Naive thymus-derived CD4-positive, alpha-beta T cell (primary cell): ENCODE measurements at places on chromosomes 16 and 17. TPM values are rescaled to one million over a fixed set of nuclear protein-coding genes. Genes with fewer than 3 reads are reported as not detected.

GRCh38 chr17:57451191-57451590, 194.9 kb downstream of the MSI2 start:
- H3K36me3 ChIP-seq = no peaks in the 10 kb centered on the region
- H3K4me1 ChIP-seq = peaks cover 33% of the 10 kb centered on the region
- no peak overlapping the region for H3K27ac ChIP-seq

- H3K27me3 ChIP-seq = no peaks in the 10 kb centered on the region
- H3K4me1 ChIP-seq = no peaks in the 10 kb centered on the region
- no peak overlapping the region for H3K4me3 ChIP-seq
- H3K27ac ChIP-seq = no peak overlapping the region
These were observed 25.3 kb downstream of the NXPH3 start for GRCh38 chr17:49600949-49601348.

DNA sequence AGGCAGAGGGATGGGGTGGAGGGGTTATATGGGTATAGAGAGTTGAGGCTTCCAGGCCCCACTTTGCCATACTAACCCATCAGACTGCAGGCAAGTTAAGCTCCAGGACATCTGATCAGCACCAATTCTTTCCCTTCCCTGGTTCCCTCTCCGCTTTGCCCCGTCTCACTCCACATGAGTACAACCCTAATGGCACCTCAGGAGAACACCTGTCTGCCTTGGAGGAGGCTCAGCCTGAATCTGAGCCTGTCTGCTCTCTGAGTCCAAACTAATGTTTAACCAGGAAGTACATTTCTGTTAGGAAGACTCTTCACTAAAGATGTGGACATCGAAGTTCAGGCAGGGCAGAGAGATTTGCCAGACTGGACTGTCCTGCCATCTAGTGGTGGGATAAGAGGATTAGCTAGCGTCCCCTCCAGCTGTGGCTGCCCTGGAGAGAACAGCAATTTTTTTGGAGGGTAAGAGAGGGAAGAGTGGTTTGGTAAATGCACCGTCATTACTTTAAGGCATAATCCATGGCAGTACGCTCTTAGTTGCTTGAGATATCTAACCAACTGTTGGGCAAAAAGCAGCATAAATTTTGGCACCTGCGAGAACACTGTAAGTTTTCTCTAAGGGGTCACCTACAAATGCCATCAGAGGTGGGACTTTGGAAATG, 29.2 kb upstream of the LRRC75A start:
- no peaks in the 10 kb centered on the region for H3K36me3 ChIP-seq
- H3K4me1 ChIP-seq = no peaks in the 10 kb centered on the region
- no peak overlapping the region for H3K27ac ChIP-seq
- H3K27me3 ChIP-seq = no peaks in the 10 kb centered on the region
- peak; percentile 70 for DNase-seq

The TMED6 gene
- polyA plus RNA-seq = not detected

The MEOX1 gene
- 0.40 TPM for polyA plus RNA-seq

- no peaks in the 10 kb centered on the region for H3K36me3 ChIP-seq
- no peak for DNase-seq
- no peaks in the 10 kb centered on the region for H3K27me3 ChIP-seq
- H3K4me3 ChIP-seq = no peak overlapping the region
- no peaks in the 10 kb centered on the region for H3K4me1 ChIP-seq
These were observed 13.6 kb downstream of the G6PC3 start for GRCh38 chr17:44084131-44084538.

- H3K4me1 ChIP-seq = no peaks in the 10 kb centered on the region
- no peaks in the 10 kb centered on the region for H3K36me3 ChIP-seq
- DNase-seq = no peak
- H3K27ac ChIP-seq = no peak overlapping the region
These were observed 56.2 kb downstream of the RPH3AL start for GRCh38 chr17:296379-296778.

GRCh38 chr17:49521471-49522356, 26.6 kb downstream of the NGFR start:
- H3K36me3 ChIP-seq = no peaks in the 10 kb centered on the region
- H3K27me3 ChIP-seq = no peaks in the 10 kb centered on the region
- no peak overlapping the region for H3K27ac ChIP-seq
- H3K4me3 ChIP-seq = no peak overlapping the region
- no peaks in the 10 kb centered on the region for H3K4me1 ChIP-seq

DNA sequence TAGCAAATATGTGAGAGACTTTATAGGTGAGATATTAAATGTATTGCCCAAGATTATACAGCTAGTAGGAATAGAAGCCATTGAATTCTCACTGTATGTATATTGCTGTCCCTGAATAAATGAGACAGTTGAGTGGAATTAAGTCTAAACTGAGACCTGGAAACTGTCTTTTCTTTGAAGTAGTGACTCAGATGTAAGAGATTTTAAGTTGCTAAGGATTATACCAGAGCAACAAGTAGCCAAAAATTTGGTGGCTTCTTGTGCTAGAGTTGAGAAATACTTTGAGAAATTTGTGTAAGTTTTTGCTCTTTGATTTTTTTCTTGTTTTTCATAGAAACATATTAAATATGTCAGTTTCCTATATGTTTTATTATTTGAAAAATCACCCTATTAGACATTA, 58.7 kb downstream of the TANC2 start:
- no peaks in the 10 kb centered on the region for H3K27me3 ChIP-seq
- H3K36me3 ChIP-seq = no peaks in the 10 kb centered on the region
- H3K27ac ChIP-seq = no peak overlapping the region
- H3K4me1 ChIP-seq = no peaks in the 10 kb centered on the region

DNA sequence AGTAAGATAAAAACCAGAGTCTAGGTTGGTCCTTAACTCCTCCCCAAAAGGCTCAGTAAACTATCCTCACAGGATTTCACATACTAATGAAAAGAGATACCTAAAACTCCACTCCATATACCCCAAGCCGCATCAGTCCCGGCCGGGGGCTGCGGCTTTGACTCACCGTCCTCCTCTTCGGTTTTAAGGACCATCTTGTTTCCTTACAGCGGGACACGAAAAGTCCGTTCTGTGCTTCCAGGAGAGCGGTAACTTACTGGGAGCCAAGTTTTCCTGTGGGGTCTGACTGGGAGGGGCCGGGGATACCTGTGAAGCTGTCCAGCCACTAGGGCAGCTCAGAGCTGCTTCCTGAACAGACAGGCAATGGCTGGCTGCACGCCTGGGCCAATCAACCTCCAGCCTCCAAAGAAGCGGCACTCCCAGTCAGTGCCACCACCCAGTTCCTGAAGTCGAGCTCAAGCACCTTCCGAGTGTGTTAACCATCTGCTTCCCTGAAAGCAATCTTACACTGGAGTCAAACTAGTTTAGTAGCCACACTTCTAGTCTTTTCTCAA, 45.5 kb downstream of the CYTH1 start:
- peak; percentile 81 for DNase-seq
- H3K27me3 ChIP-seq = no peaks in the 10 kb centered on the region
- H3K27ac ChIP-seq = peak overlapping the region; percentile 79
- peaks cover 2% of the 10 kb centered on the region for H3K36me3 ChIP-seq
- H3K4me1 ChIP-seq = peaks cover 80% of the 10 kb centered on the region
- peak overlapping the region; percentile 75 for H3K4me3 ChIP-seq

DNA sequence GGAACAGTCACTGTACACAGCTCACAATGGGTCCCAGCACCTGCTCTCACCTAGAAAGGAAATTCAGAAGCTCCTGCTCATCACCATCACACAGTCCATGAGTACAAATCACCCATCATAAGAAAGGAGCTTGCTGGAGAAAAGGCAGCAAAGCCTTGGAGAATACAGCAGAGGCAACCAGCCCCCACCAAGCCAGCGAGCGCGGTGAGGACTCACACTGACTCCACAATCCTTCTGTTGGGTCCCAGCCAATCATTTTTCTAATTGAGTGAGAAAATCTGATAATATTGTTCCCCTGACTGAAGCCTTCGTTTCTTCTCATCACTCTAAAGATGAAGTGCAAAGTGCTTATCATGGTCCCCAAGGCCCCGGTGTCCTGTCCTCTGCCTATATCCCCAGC, 298.3 kb downstream of the SLC39A11 start:
- no peaks in the 10 kb centered on the region for H3K4me1 ChIP-seq
- no peaks in the 10 kb centered on the region for H3K27me3 ChIP-seq
- DNase-seq = no peak
- H3K4me3 ChIP-seq = no peak overlapping the region

The FOXJ1 gene
- 0.27 TPM for polyA plus RNA-seq
